ENCODE measurements at places on chromosomes 1 and 21.
A peak's percentile ranks its signal among the peaks of the same experiment; 100 is the strongest.

DNA sequence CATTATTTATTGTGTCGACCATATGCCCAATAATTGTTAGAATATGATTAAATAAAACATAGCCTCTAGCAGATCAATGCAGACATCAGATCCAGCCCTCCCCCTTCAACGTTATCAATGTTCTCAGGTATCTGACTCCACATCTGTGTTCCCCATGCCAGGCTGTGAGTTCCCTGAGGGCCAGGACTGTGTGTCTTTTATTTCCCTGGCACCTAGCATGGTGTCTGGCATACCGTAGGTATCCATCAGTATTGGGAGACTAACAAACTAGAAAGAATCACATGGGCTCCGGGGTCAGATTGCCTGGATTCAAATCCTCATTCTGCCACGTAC is 48.3 kb downstream of the SDC3 start:
- DNase-seq: no peak

- DNase-seq: no peak
These were observed 83.4 kb upstream of the BMP8A start for GRCh38 chr1:39407896-39408640.

DNA sequence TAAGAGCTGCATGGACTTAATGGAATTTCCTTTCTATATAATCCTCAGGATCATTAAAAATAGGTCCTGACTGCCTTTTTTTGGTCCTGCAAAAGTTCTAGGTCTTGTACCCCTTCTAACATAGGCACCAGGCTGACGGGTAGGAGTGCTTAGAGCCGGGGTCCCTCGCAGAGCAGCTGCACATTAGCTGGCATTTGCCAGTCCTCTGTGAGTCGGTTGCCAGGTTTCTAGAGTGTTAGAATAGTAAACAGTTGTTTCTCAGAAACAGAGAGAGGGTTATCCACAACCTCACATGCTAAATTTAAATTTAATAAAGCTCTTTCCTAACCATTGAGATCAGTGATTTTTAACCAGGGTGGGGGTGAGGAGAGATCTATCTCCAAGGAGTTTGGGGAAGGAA is 35.4 kb upstream of the HEATR1 start:
- no peak for DNase-seq

GRCh38 chr1:25204797-25205480 is 27.4 kb downstream of the SYF2 start:
- peak; percentile 39 for DNase-seq

DNA sequence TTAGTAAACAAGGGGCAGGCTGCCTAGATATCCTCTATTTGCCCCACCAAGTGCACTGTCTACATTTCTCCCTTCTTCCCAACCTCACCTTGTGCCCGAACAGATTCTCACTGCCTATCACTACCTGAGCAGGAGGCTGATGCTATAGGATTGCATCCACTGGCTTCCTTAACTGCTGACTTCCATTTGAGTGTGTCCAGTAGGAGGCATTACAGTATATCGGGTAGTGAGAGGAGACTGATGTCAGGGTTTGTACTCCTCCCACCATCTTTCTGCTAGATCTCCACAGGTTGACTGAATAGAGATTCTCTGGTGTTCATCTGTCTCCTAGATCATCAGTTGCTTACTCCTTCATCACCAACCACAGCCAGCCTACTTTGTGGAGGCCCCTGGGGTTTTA is 796.3 kb downstream of the LRRIQ3 start:
- no peak for DNase-seq

All from effector memory CD8-positive, alpha-beta T cell (primary cell).